ENCODE measurements at places on chromosomes 5 and 9. TPM values are rescaled to one million over a fixed set of nuclear protein-coding genes. Genes with fewer than 3 reads are reported as not detected.

The NTRK2 gene
- not detected for total RNA-seq

DNA sequence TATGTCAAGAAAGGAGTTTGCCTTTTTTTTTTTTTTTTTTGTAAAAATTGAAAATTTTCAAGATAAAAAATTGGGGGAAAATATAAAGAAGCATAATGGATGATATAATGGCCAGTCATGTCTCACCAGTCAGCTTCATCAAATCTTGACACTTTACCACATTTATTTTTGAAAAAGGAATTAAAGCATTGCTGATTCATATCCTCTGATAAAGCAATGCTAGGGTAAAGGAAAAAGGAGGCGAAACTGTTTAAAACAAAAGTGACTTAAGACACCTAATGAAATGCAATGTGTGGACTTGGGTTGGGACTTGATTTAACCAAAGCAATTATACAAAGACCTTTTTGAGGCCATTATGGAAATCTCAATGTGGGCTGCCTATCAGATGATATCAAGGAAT is 208.5 kb downstream of the ARHGAP26 start:
- no peak for DNase-seq

DNA sequence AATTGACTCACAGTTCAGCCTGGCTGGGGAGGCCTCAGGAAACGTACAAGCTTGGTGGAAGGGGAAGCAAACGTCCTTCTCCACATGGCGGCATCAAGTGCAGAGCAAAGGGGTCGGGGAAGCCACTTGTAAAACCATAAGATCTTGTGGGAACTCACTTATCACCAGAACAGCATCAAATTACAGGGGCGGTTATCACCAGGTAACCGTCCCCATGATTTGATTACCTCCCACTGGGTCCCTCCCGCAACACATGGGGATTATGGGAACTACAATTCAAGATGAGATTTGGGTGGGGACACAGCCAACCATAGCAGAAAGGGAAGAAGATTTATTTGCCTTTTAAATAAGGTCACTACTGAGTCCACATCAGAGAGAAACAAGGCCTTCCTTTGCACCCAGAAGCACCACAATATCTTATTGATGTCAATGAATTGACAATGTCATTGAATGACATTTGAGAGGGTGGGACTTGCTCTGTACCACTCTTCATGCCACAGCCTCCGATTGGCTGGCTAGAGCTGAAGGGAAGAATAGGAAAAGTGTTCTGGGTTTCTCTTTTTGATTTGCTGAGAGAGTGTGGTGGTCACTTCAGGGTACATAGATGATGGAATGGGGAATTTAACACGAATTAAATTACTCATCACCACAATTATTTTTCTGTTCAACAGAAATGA is 11.0 kb downstream of the SKP2 start:
- DNase-seq = no peak

DNA sequence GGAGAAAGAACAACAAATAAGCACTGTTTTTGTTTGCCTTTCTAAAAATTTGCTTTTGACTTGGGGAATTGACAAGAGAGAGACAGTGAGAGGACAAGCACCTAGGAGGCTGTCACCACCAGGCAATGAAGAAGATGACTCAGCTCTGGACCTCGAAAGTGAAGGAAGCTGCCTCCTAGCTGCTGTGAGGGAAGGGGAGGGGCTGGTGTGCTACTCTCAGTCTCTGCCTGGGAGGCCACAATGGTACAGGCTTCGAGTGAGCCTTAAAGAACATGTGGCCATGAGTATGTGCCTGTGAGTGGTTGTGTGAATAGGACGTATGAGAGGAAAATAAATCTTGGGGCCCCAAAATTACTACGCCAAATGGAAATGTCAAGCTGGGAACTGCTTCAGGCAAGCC is 7.1 kb upstream of the PLK2 start:
- peak; percentile 57 for DNase-seq

DNA sequence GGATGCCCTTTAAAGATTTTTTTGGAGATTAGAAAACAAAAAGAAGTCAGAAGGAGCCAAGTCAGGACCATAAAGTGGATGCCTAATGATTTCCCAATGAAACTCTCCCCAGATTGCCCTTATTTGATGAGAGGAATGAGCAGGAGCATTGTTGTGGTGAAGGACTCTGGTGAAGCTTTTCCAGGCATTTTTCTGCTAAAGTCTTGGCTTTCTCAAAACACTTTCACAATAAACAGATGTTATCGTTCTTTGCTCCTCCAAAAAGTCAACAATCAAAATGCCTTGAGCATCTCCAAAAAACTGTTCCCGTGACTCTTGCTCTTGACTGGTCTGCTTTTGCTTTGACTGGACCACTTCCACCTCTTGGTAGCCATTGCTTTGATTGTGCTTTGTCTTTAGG is 121.8 kb downstream of the CAAP1 start:
- no peak for DNase-seq

The IFNA17 gene
- not detected for total RNA-seq

- no peak for DNase-seq
These were observed 135.4 kb upstream of the SLC30A5 start for GRCh38 chr5:68958428-68958827.

GRCh38 chr5:42636425-42636824 is 120.2 kb upstream of the CCDC152 start:
- DNase-seq = no peak

GRCh38 chr5:142821733-142822487 is 51.7 kb downstream of the ARHGAP26 start:
- no peak for DNase-seq

The PRDM9 gene
- total RNA-seq = not detected

DNA sequence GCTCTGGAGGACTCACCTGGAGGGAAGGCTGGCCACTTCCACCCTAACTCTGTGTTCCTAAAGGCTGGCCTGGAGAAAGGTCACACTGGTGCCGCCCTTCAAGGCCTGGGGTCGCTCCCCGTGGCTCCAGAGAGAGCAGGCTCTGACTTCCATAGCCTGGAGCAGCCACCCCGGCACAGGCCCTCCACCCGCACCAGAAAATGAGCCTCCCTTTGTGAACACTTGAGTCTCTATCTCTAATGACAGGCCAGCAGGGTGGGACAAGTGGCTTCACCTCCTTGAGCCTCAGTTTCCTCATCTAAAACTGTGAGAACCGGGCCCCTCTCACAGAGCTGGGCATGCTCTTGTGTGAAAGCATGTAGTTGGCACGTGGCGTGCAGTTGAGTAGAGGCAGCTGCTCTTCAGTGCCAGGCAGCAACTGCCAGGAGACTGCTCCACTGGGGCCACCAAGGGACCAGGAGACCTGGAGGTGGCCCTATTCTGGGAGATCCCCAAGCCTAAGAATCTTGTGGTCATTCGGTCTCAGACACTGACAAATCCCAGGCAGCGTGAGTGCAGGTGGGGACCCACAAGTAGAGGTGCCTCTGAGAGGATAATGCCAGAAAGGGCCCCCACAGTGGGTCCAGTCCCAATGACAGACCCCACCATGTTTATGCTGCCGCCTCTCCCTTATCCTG is 56.7 kb upstream of the GARNL3 start:
- DNase-seq = no peak

- no peak for DNase-seq
These were observed 80.1 kb downstream of the GABRA6 start for GRCh38 chr5:161765611-161766010.

The HTR1A gene
- total RNA-seq = 4.7 TPM

DNA sequence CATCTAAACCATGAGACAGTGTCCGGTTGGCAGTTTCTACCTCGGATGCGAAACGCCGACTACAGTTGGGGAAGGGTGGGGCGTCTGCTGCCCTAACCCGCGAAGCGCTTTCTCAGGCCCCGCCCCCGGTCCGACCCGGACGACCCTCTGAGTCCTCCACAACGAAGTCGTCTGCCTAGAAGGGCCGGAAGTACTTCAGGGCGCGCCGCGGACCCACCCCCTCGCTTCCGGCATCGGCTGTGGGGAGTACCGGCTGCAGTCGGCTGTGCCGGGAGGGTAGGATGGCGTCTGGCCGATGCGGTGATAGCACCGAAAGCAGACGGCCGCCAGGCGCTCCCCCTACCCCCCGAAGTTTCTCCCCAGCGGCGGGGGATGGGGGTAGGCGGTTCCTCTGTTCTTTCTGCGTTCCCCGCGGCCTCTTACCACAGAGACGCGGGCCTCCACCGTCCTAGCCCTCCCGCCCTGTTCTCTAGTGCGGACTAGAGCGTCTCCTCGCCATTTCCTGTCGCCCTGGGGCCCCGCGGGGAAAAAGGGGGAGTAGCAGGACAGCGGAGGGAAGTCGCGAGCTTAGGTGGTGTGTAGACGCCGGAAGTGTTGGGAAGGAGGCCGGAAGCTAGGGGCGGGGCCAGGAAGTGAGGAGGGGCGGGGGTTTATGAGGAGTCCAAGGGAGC is at the start of gene TRIM41:
TRIM41 (plus strand) TSS at position 224 of the 671 bp plus-strand sequence. CDS start 719 bp downstream, outside the sequence.
- DNase-seq = peak; percentile 99

DNA sequence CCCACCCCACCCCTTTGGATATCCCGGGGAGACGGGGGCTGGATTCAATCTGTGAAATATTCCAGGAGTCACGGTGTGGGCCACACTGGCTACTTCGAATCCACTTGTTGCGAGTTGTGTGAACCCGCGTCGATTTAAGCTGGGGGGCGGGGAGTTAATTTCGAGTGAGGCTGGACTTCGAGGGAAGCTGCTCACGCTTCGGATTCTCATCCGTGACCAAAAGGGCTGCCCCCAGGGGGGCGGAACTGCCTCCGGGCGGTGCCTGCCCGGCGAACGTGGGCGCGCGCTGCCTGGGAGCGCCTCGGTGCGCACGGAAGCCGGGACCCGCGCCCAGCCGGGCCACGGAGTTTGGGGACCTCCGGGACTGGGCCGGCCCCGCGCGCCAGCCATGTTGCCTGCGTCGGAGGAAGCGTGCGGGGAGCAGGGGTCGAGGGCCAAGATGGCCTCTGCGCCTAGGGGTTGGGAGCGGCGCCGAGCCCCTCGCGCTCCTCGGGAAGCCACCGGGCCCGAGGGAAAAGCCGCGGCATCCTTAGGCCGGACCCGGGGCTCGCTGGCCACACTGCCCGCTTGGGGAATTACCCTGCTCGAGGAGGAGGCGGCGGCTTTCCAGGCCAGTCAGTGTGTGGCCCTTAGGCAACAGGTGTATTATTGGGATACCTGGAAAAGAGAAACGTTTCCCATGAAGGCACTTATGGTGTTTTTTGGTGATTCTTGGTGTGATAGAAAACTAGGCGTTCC is 975 bp downstream of the OCLN start:
- peak; percentile 63 for DNase-seq

DNA sequence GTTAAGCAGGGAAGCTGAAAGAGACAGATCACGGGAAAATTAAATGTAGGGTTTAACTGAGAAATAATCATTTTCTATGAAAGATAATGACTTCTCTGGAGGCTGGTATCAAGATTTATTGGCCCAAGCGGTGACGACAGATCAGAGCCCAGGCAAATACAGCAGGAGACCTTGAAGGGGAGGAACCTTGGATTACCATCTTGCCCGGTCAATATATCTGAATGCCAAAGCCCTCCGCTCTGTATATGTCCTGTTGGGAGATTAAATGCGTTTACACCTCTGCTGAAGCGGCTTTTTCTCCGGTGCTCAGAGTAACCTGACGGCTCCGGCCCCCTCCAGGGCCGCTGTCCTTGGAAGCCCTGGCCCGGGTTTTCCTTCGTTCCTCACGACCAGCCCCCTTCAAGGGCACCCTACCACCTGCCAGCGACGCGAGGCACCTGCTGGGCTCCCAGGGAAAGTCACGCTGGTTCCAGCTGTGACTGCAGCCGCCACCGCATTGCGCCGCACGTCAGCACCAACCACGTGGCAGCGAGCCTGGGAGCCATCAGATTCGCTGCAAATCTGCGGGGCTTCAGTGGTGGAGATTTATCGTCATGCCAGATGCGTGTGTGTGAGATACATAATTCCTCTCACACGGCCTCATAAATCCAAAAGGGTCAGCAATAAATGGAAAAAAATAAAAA is 4.4 kb upstream of the QSOX2 start:
- DNase-seq = no peak

- DNase-seq = no peak
These were observed 8.6 kb upstream of the PHYKPL start for GRCh38 chr5:178241231-178241663.
